Thoracic aorta (tissue), 2 donors: ENCODE measurements at places on chromosomes 7 and 10. TPM values are rescaled to one million over a fixed set of nuclear protein-coding genes. Genes with fewer than 3 reads are reported as not detected.

SDK1 gene
- total RNA-seq: 27.5 TPM

CYP2W1 gene
- total RNA-seq: not detected

GNB2 gene
- total RNA-seq: 176 TPM

DNA sequence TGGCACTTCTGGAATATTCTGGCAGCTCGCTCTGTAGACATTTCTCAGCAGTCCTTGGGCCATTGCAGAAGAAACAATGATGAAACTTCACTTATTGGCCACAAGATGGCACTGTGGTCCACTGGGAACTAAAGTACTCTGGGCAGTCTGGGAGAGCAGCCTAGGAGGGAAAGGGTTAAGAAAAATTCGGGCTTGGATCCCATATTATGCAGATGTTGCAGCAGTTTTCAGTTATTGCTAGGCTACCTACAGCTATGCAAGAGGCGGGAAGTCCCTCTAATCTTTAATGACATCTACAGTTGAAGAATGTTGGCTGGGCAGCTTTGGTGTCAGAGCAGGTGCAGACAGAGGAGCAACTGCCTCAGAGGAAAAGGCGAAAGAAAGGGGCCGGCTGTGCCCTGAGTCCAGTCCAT, 201.7 kb upstream of the PRSS58 start:
- DNase-seq: no peak

TAS2R4 gene
- total RNA-seq: 3.5 TPM

DNA sequence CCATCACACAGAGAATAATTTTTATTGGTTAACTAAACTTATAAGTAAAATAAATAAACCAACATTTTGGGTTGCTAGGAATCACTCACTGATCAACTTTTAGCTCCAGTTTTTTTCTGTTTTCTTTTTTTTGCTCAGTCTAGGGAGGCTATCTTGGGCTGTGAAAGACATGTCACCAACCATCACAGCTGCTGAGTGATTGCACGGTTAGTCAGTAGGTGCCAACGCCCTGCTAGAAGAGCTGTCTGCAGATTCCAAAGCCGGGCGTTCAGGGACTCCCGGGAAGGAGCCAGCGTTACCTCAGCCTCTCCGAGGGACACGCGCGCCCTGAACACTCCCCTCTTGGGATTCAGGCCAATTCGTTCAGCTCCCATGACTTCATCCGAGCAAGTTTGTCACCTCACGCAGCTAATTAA, 604 bp upstream of the STAM start:
- DNase-seq: peak; percentile 24

DNA sequence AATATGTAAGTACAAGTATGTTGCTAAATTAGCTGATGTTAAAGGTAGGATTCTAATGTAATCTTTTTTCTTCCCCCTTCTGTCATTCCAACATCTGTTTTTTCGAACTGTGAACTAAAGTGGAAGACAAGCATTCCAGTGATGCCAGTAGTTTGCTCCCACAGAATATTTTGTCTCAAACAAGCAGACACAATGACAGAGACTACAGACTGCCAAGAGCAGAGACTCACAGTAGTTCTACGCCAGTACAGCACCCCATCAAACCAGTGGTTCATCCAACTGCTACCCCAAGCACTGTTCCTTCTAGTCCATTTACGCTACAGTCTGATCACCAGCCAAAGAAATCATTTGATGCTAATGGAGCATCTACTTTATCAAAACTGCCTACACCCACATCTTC, 62.7 kb downstream of the WAC start:
- no peak for DNase-seq

CYP3A4 gene
- not detected for total RNA-seq

GRM3 gene
- total RNA-seq: not detected

NUPR2 gene
- not detected for total RNA-seq

TRIL gene
- total RNA-seq: 2.6 TPM

FOXP2 gene
- 17.6 TPM for total RNA-seq

CALHM1 gene
- not detected for total RNA-seq

TMEM196 gene
- not detected for total RNA-seq

DNA sequence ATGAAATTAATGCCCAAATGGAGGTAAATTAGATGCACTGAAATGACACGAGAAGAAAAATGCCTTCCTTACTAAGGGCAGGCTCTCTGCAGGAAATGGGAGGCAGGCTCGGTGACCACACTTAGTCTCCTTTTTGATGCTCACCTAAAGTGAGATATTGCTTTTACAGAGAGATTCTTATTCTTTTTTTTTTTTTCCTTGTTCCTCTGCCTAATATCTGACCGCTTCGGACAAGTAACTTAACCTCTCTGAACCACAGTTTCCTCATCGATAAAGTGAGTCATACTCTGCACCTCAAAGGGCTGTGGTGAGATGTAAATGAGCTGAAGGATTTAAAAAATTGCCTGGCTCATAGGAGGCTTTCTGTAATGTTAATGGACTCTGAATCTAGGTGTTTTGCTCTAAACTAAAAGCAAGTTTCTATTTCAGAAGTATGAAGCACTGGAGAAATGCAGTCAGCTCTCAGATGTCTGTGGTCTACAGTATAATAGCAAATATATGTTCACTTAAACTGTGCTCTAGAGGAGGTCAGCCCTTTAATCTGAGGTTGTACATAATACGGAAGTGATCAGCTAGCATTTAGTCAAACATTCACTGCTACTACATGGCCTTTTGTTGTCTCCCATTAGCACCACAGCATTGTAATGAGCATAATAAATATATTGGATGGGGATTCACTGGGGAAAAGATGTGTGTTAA, 23.2 kb downstream of the NKX2-3 start:
- no peak for DNase-seq

- DNase-seq: no peak
These were observed 33.6 kb upstream of the KMT2E start for GRCh38 chr7:104980440-104980839.

DNA sequence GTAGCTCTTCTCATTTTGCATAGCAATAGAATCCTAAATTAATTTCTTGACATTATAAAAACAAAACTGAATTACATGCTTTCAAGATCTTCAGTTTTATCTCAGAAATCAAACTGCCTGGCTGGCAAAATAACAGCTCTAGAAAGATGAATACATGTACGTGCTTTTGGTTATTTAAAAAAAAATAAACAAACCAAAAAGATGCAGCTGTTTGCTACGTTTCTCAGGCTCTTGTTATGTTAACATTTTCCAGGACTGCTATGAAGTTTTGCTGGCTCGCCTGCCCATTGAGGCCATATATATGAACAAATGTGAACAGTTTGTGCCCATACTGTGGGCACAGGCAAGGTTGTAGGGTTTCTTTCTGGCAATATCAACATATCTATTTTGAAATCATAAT, 86.6 kb downstream of the ODAD2 start:
- DNase-seq: no peak

GRCh38 chr7:51428217-51428887, 111.7 kb upstream of the COBL start:
- no peak for DNase-seq

GRCh38 chr7:50226669-50227068, 77.8 kb upstream of the IKZF1 start:
- DNase-seq: no peak

DNA sequence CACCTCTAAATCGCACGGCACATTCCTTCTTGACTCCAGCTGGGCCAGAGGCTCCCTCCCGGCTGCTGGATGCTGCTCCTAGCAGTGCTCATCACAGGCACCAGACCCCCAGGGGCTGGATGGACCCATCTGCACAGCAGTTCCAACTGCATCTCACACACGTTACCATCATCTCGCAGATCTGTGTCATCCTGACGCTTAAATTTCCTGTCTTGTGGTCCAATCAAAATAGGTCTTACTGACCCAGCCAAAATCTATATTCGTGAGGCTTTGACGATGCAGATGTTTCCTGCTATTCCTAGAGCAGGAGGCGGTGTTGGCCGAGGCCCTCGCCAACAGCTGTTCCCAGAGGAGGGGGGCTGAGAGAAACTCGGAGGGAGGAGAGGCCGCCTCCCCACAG, 108.0 kb downstream of the MKI67 start:
- DNase-seq: no peak

DNA sequence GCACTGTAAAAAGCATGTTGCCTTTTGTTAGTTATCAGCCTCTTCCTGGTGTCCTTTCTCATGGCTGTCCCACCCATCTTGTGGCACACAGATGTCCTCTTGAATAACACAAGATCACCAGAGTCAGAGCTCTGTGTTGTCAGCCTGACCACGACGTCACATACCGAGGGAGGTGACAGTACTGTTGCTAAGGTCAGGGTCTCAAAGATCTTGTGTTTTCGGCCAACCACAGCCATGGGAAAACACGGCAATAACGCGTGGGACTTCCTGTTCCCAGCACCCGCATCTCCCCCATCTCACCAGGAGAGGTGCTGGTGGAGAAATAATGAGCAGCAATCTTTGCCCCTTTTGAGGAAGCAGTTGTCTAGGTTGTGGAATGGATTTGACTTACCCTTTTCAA, 40.4 kb downstream of the NPVF start:
- DNase-seq: no peak
